ENCODE measurements at places on chromosomes 5 and 9. TPM values are rescaled to one million over a fixed set of nuclear protein-coding genes. Genes with fewer than 3 reads are reported as not detected.

- no peaks in the 10 kb centered on the region for H3K36me3 ChIP-seq
- no peak for DNase-seq
- H3K4me1 ChIP-seq = peaks cover 73% of the 10 kb centered on the region
- H3K27me3 ChIP-seq = no peaks in the 10 kb centered on the region
- peak overlapping the region; percentile 93 for H3K27ac ChIP-seq
- no peak overlapping the region for H3K4me3 ChIP-seq
Observed at GRCh38 chr5:142974409-142974808, 204.2 kb downstream of the ARHGAP26 start.

DNA sequence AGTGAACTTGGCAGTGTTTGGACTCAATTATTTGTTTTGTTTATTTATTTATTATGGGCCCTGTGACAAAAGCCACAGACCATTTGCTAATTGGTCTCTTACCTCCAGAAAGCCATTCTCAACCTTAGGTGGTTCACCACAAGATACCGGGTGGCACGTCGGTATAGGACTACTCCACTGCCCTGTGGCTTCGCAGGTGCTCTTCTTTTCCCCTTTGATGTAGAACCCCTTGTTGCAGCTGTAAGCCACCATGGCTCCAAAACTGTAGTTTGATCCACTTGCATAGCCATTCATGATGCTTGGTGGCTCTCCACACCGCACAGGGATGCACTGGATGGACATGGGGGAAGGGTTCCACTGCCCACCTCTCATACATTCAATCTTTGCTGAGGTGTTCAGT, 73.3 kb upstream of the TXNDC8 start:
- no peaks in the 10 kb centered on the region for H3K36me3 ChIP-seq
- H3K27me3 ChIP-seq = no peaks in the 10 kb centered on the region
- H3K27ac ChIP-seq = no peak overlapping the region
- no peak for DNase-seq
- H3K4me1 ChIP-seq = no peaks in the 10 kb centered on the region

DNA sequence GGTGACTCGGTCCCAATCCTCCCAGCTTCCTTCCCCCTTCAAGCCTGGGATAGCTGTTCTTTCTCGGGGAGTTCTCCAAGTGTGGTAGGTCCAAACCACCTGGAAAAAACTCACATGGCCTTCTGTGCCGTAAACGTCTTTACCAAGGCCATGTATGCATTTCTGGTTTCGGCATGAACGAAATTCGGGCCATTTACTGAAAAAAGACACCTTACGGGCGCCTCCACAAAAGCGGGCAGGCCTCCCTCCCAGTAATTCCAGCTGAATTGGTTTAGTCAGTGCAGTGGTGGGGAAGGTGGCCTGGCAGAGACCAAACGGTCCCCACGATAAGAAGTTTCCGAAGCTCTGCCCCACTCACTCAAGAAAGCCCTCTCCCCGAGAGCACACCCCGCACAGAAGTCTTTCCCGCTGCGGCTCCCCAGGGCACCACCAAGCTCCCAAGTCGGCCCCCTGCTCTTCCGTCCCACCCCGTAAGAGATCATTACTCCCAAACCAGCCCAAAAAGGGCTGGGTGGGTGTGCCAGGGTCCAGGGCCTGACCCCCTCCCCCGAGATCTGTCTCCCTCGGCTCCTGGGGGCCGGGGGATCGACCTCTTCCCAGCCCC, 86.3 kb upstream of the MELK start:
- H3K4me1 ChIP-seq = peaks cover 32% of the 10 kb centered on the region
- peak overlapping the region; percentile 75 for H3K4me3 ChIP-seq
- peak; percentile 17 for DNase-seq
- H3K27me3 ChIP-seq = no peaks in the 10 kb centered on the region
- peak overlapping the region; percentile 74 for H3K27ac ChIP-seq

GRCh38 chr5:50763351-50763750, 96.9 kb downstream of the PARP8 start:
- no peak for DNase-seq
- H3K4me1 ChIP-seq = no peaks in the 10 kb centered on the region
- H3K27me3 ChIP-seq = no peaks in the 10 kb centered on the region
- H3K27ac ChIP-seq = no peak overlapping the region
- no peak overlapping the region for H3K4me3 ChIP-seq
- H3K36me3 ChIP-seq = peaks cover 73% of the 10 kb centered on the region

- no peak overlapping the region for H3K4me3 ChIP-seq
- H3K27ac ChIP-seq = no peak overlapping the region
- no peak for DNase-seq
- no peaks in the 10 kb centered on the region for H3K27me3 ChIP-seq
- H3K4me1 ChIP-seq = no peaks in the 10 kb centered on the region
- H3K36me3 ChIP-seq = no peaks in the 10 kb centered on the region
Observed at GRCh38 chr5:171713152-171713551, 72.5 kb upstream of the SMIM23 start.

GRCh38 chr5:172689801-172690200, 48.7 kb downstream of the NEURL1B start:
- peaks cover 13% of the 10 kb centered on the region for H3K4me1 ChIP-seq
- H3K36me3 ChIP-seq = no peaks in the 10 kb centered on the region
- no peaks in the 10 kb centered on the region for H3K27me3 ChIP-seq
- H3K27ac ChIP-seq = no peak overlapping the region
- H3K4me3 ChIP-seq = no peak overlapping the region

DNA sequence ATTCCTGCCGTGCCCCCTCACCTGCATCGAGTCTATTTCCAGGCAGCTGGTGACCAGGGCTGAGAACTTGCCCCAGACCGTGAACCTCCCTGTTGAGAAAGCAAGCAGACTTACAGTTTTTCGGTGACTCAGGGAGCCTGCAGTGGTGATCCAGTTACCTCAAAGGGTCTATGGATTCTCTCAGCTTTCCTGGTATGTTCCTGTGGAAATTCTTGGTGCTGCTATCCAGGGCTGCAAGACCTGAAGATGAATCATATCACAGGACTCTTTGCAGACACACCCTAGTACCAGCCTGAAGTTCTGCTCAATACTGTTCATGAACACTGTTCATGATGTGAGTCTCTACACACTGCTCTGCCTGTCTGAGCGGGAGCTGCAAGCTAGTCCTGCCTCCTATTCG, 154.7 kb downstream of the WDR70 start:
- H3K36me3 ChIP-seq = no peaks in the 10 kb centered on the region
- DNase-seq = no peak
- H3K4me1 ChIP-seq = no peaks in the 10 kb centered on the region
- no peaks in the 10 kb centered on the region for H3K27me3 ChIP-seq

- DNase-seq = no peak
- no peaks in the 10 kb centered on the region for H3K36me3 ChIP-seq
- H3K4me3 ChIP-seq = no peak overlapping the region
Observed at GRCh38 chr5:123814801-123815470, 303.0 kb downstream of the CSNK1G3 start.

The UGT3A1 gene
- not detected for total RNA-seq

The CARD9 gene
- 4.2 TPM for total RNA-seq

The ZCCHC10 gene
- total RNA-seq = 20.4 TPM

All from natural killer cell (primary cell).